ENCODE measurements at places on chromosomes 6 and 20. TPM values are rescaled to one million over a fixed set of nuclear protein-coding genes. Genes with fewer than 3 reads are reported as not detected.

- no peak for DNase-seq
Measured at GRCh38 chr20:35344354-35344837, 52.2 kb upstream of the FAM83C start.

DNA sequence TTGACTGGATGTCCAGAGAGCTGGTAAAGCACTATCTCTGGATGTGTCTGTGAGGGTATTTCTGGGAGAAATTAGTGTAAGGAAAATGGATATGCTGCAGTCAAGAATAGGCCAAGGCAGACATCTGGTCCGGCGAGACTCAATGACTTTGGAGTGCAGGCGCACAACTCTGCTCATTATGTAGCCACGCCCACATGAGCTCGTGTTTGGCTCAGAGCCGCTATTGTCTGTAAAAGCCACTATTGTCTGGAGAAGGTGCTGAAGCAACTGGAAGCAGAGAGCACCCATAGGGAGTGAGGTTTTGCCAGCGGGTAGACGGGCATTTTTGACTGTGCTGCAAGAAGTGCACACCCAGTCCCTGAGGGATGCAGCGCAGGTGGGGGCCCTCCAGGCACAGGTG, 305.0 kb upstream of the POU3F2 start:
- DNase-seq = no peak

Gene IMPG1
- total RNA-seq = not detected

Gene COL11A2
- 0.43 TPM for total RNA-seq

- DNase-seq = no peak
Measured at GRCh38 chr6:14721103-14721758, 524.6 kb upstream of the JARID2 start.

Gene BMP5
- total RNA-seq = 0.32 TPM

- no peak for DNase-seq
Measured at GRCh38 chr6:33751771-33752645, 5.3 kb upstream of the IP6K3 start.

GRCh38 chr20:14555676-14556075, 218.3 kb upstream of the FLRT3 start:
- DNase-seq = no peak

Gene CAGE1
- not detected for total RNA-seq

GRCh38 chr6:160328447-160328846, 19.7 kb upstream of the SLC22A3 start:
- DNase-seq = no peak

Gene STMN3
- 11.7 TPM for total RNA-seq

Gene THBS2
- total RNA-seq = 373 TPM

Gene PLEKHG1
- 23.0 TPM for total RNA-seq

Gene PRRT1
- total RNA-seq = 3.6 TPM

Gene PAK5
- not detected for total RNA-seq
